ENCODE measurements at places on chromosomes 1 and 21.

DNA sequence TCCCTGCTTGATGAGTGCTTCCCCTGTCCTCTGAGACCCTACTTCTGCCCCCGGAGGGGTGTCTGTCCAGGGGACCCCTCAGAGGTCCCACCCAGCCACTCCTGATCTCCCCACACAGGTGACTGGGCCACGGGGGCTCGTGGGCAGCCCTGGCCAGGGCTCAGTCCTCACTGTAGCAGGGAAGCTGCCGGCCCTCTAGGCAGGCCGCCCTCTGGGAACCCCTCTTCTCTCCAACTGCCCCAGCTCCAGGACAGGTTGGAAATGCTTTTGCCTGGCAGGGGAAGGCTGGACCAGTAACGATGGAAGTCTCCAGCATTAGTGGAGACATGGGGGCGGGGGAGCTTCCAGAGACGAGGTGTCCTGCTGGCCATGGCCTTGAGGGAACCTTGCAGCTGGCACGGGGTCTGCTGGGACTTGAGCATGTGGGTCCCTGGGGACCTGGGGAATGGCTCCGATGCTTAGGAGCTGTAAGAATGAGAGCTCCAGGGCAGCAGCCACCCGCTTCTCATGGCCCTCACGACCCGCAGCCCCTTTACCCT lies 3.1 kb upstream of the FNDC10 start:
- no peak for DNase-seq

GRCh38 chr1:78536427-78536826 lies 45.7 kb downstream of the PTGFR start:
- DNase-seq: no peak

DNA sequence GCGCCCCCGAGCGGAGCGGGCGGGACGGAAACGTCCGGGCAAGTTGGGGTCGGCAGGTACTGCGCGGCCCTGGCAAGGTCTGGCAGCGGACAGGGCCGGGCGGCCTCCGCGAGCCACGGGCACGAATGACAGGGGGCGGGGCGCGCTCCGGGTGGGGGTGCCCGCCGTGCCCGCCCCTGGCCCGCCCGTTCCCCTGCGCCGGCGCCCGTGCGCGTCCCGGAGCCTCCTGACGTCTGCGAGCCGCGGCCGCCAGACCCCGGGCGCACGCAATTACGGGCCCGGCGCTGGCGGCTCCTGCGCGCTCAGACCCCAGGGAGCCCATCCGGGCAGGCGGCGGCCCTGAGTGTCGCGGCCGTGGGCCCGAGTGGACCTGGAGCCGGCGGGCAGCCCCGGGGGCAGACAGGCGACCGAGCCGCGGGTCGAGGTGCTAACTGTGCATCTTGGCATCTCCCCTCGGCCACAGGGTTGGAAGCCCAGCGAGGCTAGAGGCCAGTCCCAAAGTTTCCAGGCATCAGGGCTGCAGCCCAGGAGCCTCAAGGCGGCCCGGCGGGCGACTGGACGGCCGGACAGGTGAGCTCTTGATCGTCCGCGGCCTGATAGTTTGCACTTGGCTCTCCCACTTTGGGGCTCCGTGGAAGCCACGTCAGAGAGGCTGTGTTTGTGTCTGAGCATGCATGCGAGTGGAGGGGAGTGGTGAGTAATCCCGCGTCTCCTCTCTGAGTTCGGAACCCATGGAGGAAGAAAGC lies 918 bp downstream of the MIB2 start:
- no peak for DNase-seq

DNA sequence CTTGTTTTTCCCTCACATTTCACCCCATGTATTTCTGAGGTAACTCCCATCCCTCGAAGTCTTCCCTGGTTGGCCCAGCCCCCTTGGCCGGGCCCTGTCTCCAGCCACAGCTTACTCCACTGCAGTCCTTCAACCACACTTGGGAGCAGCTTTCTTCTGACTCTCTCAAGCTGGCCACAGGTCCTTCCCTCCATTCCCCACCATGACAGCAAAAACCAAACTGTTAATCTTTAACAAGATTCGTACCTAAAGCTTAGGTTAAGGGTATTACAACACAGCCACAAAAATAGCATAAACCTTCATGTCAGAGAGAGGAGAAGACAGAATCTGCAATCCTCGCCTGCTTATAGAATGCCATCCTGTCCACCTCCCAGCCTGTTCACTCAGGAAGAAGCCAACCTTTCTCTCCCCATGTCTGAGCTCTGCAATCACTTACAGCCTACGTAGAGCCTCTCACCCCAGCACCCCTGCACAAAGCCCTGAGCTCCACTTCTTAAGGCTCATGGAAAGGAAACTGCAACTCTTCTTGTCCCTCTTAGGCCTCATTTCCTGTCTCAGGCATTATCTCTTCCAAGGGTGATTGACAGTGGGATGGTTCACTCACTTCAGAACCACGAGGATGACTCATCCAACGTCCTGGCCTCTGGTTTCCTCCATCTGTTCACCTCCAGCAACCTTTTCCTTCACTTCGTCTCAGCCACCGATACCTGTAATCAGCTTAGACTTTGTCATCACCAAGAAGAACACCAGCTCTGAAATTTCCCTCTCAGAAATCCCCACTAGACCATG lies 72.8 kb downstream of the CD2 start:
- DNase-seq: no peak

GRCh38 chr1:223763881-223764280 lies 51.5 kb downstream of the CAPN2 start:
- DNase-seq: no peak

DNA sequence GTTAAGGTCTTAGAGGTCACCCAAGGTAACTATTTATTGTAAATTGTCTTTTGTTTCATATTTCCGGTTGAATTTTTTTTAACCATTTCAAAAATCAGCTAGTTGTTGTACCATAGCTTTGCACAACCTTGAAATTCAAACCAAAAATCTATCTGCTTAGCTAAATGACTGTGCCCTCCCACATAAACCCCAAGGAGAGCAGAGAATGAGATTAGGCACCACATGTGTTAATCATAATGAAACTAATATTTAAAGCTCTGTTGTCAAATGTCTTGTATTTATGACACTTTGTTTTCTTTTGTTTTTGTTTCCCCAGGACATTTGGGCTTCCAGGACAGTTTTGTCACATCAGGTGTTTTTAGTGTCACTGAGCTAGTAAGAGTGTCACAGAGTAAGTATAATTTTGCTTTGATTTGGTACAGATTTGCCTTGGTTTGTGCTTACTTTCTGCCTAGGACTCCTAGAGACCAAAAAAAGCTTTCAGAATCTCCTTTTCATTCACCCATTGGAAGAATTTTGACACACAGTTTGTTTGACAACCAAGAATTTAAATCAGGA lies 249.9 kb downstream of the NFIA start:
- no peak for DNase-seq

- DNase-seq: no peak
Measured at GRCh38 chr1:81558291-81559076, 242.2 kb upstream of the ADGRL2 start.

Measured in right hindlimb (tissue), 1 donor.